ENCODE measurements at places on chromosomes 6 and 20.

GRCh38 chr6:43115365-43115764 is 39.3 kb downstream of the PTK7 start:
- DNase-seq, result no peak

GRCh38 chr6:124943658-124944057 is 18.6 kb upstream of the RNF217 start:
- no peak for DNase-seq

DNA sequence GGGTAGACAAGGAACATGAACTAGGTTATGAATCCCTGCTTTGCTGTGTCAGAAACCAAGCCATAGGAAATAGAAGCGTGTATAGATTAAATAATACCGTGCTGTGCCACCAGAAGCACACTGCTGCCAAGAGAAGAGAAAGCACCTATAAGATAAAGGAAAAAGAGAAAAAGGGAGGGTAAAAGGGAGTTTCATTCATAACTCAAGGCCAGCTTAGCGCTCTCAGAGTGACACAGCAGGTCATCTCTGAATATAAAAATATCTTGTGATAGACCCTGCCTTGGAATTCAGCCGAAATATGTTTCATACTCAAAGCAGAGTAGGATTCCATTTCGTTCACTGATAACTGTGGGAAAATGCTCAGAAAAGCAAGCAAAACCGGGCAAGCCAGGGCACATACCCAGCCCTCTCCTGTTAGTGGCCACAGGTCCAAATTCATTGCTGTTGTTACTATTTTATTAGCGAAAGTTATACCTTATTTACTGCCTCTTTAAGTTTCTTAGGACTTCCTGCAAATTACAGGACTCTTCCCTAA is 8.7 kb downstream of the JAG1 start:
- DNase-seq, result no peak

DNA sequence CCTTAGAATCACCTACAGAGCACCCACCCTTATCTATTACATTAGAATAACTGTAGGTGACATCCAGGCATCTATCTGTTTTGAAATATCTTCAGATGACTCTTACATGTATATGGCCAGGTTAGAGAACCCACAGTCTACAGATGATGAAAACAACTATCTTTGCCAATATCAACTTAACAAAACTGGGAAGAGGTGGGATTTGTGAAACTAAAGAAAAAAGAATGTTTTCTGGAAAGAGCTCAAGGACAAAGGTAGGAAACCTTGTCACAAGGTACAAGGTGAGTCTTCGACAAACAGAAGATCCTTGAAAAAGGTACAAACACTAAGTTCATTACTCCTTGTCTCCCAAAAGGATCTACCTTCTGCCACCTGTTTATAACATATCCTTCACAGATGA is 47.0 kb upstream of the DST start:
- DNase-seq, result no peak

DNA sequence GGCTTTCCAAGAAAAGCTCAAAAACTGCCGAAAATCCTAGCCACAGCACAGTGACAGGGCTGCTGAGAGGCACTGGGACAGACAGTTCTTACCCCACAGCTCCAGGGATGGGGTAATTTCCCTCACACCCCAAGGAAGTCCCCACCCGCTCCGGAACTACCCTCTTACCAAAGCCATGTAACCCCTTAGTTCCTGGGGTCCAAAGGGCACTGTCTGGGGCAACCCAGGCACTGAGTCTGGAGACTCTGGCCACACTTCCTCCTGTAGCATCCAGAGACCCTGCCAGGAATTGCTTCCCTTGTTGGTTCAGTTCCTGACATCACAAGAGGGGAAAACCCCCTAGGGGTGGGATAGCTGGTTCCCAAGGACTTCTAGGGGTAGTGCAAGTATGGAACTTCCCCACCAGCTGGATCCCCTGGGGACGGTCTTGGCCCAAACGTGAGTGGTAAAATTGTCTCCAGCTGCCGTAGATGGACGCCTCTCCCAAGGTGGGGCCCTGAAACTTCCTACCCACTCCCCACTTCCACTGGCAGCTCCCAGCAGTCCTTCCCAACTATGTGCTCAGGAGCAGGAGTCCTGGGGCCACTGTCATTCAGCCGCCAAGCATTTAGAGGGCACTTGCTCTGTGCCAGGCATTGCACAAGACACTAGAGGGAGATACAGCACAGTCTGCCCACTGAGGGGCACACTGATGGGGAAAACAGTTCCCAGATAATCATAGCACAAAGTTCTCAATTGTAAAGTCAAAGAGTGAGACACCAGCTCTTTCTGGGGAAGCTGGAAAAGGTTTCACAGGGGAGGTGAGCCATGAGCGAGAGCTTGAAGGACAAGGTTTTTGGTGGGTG is 17.2 kb upstream of the HCK start:
- DNase-seq, result no peak

DNA sequence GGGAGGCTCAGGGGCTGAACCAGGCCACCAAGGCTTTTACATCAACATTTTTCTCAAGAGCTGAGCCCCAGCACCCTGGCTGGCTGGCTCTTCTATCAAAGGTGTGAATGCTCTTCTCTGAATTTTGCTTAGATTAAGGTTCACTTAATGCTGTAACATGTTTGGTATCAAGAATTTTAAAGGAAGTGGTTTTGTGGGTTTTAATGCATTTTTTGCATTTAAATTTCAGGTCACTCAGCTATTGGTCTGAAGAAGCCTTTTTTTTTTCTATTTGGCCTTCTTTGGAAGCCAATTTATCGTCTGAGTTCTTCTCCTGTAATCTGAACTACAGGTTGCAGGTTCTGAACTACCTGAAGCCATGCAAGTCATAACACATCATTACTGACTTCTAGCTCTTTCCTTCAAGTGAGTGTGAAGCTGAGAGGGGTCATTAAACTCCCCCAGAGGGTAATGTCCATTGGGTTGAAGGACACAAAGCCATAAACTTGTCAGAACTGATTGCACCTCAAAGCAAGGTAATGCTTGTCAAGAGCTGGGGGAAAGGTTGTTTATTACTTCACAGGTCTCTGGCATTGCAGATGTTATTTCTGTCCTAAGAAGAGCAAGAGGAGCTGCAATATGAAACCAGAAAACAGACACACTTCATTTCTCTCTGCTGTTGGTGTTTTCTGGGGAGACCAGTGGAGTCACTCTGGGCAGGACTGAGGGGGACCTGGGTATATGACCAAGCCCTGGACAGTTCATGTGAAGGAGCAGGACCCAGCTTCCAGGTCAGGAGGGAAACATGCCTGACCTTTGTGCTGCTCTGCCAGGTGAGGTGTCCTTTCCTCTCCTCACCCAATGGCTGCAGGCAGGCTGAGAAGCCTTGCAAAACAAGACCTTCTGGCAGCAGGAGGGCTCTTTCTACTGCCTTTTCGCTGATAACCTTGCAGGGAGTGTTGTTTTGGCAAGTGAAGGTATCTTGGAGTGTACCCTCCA is 26.1 kb upstream of the NEDD9 start:
- DNase-seq, result no peak

DNA sequence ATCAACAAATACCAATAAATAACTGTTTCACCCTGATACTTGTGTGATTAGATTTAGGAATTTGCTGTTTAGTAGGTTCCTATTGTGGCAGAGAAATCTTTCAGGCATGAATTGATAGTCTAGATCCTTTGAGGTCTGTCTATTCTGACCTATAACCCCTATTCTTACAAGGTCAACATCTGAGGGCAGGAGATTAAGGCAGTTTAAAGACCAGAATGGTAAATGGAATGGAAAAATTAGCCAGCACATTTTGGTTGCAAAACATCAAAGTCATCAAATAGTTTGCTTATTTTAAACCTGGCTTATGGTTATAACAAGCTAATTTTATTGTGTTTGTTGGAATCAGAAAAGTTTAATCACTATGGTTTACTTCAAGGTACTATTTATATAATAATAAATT is 78.4 kb downstream of the LIN28B start:
- DNase-seq, result no peak

DNA sequence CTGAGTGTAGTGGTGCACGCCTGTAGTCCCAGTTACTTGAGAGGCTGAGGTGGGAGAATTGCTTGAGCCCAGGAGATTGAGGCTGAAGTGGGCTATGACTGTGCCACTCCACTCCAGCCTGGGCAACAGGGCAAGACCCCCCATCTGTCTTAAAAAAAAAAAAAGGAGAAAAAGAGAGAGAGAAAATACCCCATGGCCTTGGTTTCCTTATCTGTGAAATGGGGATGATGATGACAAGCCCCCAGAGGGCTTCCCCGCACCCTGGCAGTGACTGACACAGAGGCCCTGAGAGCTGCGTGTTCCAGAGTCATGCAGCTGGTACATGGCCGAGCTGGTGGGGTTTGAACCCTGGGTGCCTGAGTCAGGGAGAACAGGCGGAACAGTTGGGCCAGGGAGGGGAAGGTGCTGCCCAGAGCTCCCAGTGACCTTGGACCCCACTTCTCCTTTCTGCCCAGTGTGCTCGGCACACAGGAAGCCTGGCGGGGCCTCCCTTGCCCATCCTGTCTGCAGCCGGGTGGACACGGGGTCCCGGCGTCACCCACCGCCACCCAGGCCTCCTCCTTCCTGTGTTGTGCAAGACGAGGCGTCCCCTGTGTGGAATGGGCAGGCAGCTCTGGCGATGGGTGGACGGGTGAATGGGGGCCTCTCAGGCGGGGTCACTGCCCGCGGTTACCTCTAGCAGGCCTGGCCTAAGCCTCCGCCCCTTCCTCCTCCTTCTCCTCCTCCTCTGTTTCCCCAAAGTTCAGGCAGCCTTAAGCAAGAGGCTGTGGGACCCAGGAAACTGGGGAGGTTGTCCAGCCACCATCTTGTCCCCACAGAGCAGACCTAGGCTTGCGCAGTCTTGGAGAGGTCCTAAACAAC is 84.2 kb downstream of the CEBPB start:
- no peak for DNase-seq

GRCh38 chr6:124983383-124984083 is 21.3 kb downstream of the RNF217 start:
- no peak for DNase-seq
